ENCODE measurements at places on chromosomes 12 and 14.

DNA sequence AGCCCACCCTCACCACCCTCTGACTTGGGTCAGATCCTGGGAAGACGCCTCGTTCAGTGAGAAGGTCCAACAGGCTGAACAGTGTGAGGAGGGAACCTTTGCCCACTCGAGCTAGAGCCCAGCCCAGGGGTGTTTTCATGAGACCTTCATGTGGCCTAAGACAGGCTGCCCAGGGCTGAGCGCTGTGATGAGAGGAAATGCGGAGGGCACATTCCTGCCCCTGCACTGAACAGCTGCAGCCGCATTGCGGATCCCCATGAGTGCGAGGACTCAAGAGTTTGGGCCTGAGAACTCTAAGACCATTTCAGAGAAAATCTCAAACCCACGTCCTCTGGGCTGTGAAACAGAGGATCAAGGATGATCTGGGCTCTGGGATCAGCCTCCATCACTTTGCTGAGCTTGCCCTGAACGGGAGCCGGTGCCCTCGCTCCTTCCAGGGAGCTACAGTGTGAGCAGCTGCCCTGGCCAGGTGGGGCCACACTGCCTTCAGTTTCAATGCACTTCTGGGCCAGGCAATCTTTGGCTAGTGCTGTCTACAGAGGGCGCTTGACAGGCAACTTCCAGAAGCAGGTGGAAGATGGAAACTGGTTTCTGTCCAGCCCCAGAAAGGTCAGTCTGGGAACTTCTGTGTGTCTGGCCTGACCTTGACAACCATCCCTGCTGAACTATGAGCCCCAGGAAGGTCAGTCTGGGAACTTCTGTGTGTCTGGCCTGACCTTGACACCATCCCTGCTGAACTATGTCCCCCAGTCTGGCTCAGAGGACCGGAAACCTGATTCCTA, 43.5 kb upstream of the P2RX7 start:
- no peak for DNase-seq

GRCh38 chr12:131803961-131804521, 24.2 kb upstream of the MMP17 start:
- DNase-seq = peak; percentile 65

DNA sequence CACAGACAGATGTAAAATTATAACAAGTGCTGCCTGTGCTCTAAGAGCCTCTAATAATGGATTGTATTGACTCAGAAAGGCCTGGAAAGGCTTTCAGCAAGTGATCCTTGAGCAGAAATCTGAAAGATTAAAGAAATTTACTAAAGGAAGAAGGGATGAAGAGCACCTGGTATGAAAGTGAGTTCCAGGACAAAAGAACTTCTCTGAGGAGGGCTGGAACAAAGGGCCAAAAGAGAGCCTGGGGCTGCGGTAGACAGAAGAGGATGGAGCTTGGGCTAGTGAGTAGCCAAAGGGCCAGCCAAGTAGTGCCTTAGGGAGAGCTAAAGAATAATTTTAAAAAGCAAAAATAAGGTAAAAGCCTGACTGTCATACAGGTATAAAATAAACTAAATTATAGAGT, 44.0 kb downstream of the BCAT1 start:
- DNase-seq = no peak

DNA sequence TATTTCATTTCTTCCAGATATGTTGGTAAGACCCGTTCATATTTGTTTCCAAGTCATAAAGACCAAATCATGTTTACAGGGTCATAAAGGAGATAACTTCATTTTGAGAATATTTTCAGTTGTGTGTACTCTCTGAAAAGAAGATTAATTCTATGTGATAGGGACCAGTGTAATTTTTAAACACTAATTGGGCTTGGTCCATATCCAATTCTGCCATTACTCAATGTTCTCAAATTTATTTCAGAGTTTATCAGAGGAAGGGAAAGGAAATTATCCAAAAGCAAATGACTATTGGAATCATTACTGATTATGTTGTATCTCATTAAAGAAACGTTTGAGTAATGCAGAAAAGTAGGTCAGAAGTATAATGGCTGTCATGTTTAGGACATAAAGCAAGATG, 126.8 kb upstream of the DCN start:
- DNase-seq = no peak

GRCh38 chr14:58239244-58240195, 5.1 kb upstream of the PSMA3 start:
- DNase-seq = peak; percentile 67

DNA sequence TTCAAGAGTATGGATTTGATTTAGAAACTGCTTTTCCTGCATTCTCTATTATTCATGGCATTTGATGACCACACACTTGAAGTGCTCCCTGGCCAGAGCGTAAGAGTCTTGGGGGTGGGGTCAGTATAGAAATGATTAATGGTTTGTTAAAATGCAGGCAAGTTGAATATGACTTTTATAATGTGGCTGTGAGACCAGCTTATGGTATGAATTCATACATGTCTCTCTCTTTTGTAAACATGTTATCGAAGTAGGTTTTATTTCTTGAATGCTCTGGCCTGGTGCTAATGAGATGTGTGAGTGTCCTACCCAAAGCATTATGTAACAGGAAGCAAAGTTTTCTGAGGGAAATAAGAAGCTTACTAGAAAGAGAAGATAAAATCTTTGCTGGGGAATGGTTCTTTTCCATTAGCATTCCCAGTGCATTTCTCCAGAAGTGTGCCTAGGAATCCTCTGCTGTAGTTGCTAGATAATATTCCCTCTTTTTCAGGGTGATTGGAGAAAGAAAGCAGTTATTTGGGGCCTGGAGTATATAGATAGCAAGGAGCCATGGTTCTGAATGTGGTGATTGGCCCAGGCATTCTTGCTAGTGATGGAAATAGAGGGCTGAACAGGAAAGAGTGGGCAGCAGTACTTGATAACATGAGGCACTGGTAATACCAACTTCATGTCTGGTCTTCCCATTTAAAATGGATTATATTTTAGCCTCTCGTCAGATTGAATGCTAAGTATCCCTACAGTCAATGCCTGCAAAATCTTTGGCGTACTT, 289.7 kb downstream of the RAD51B start:
- DNase-seq = peak; percentile 80

- DNase-seq = no peak
Observed at GRCh38 chr12:3532931-3533702, 42.1 kb downstream of the PRMT8 start.

DNA sequence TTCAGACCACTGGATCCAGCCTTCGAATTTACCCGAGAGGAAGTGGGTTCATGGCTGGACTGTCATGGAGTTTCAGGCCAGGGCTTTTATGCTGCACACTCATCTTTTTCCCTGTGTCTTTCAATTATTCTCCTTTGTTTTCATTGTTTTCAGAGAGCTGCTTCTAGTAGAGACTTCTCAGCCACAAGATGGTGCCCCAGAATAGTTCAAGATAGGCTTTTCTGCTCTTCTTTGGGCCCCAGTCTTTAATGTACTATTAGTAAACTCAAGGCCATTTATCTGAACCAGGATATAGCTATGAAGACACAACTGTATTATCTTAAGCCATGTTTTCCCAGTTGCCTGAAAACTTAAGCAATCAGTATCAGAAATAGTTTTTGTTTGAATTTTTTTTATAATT, 30.4 kb upstream of the PSMA6 start:
- DNase-seq = no peak

GRCh38 chr14:41393512-41393911, 213.2 kb upstream of the LRFN5 start:
- no peak for DNase-seq

DNA sequence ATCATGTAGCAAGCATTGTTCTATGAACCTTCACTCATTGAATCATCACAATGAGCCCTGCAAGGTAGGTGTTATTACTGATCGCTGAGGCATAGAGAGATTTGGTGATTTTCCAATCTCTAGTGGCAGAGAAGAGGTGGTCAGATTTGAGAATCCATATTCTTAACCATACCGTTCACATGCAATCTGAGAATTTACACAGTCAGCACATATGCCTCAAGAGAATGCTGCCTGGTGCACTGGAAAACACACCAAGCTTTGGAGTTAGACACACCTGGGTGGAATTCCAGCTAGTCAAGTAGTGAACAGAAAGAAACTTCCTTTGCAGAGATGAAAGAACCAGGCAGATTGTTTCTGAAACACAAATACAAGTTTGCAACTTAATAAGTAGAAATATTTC, 94.1 kb downstream of the LGR5 start:
- no peak for DNase-seq

- DNase-seq = no peak
Observed at GRCh38 chr12:132388379-132389015, 59.1 kb upstream of the GALNT9 start.

DNA sequence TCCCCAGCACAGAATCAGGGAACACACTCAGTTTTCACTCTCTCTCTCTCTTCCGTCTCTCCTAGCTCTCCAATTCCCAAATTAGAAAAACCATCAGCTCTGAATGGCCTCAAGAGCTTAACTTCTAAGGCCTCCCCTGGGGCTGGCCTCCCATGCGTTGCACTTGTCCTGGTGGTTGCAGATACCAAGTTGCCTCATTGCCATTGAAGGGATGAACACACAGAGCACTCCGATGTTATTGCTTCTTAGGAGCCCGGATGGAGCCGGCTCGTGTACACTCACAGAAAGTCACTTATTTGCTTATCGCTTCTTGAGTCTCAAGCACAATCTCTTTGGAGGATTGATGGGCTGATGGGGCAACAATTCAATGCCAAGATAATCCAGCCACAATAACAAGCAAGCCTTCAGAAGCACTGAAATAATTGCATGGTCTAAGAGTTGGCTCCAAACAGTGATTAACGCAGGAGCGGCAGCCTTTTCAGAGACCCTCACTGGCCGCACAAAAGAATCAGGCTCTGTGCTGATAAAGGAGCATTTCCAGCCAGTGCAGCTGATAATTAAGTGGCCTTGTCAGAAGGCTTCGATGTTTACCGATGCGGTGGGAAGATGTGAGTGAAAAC, 175.8 kb upstream of the TMEM132C start:
- DNase-seq = no peak

GRCh38 chr14:29463727-29464395, 463.8 kb downstream of the PRKD1 start:
- peak; percentile 5 for DNase-seq

GRCh38 chr12:14907953-14908352, 22.3 kb upstream of the MGP start:
- no peak for DNase-seq
